CD4-positive, alpha-beta T cell treated with Interleukin-10 for 1 hour (primary cell): ENCODE measurements at places on chromosomes 2 and 18.

DNA sequence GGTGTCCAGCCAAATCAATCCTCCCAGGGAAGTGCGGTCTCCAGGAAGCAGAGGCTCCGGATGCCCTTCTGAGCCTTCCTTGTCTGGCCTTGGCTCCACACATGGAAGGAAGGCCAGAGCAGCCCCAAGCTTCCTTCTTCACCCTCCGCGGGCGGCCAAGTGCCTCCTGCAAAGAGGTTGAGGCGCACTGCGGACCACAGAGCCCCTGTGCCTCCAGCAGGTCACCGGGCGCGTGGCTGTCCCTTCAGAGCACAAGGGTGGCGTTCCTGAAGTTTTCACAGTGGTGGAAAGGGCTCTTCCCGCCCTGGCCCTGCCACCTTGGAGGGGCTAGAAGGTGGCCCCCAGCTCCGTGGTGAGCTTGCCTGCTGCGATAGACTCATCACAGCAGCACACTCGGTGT, 175.9 kb upstream of the RAB12 start:
- DNase-seq, result no peak

DNA sequence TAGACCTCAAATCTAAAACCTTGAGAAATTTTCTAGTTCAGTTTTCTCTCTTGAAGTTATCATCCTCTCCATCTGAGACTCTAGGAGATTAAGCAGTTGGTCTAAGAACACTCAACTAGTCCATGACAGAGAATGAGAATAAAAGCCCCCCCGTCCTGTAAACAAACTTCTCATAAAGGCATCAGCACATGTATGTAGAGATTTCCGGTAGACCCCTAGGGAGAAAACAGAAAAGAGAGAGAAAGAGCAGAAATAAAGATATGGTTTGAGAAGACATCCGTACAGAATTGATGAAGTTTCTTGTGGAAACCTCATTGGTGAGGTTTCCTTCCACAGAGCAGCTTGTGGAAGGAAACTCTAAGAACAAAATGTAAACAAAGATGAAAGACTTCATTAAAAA, 3.2 kb upstream of the GPR155 start:
- DNase-seq, result peak; percentile 35

GRCh38 chr2:186675380-186675779, 18.5 kb upstream of the FAM171B start:
- no peak for DNase-seq

GRCh38 chr2:160294339-160294803, 94.3 kb upstream of the ITGB6 start:
- no peak for DNase-seq

- no peak for DNase-seq
These were observed 208.4 kb downstream of the ZBTB7C start for GRCh38 chr18:48200631-48201336.

- no peak for DNase-seq
These were observed 97.3 kb upstream of the PIEZO2 start for GRCh38 chr18:11246495-11247300.

- no peak for DNase-seq
These were observed 8.8 kb upstream of the ERFE start for GRCh38 chr2:238149841-238150572.

DNA sequence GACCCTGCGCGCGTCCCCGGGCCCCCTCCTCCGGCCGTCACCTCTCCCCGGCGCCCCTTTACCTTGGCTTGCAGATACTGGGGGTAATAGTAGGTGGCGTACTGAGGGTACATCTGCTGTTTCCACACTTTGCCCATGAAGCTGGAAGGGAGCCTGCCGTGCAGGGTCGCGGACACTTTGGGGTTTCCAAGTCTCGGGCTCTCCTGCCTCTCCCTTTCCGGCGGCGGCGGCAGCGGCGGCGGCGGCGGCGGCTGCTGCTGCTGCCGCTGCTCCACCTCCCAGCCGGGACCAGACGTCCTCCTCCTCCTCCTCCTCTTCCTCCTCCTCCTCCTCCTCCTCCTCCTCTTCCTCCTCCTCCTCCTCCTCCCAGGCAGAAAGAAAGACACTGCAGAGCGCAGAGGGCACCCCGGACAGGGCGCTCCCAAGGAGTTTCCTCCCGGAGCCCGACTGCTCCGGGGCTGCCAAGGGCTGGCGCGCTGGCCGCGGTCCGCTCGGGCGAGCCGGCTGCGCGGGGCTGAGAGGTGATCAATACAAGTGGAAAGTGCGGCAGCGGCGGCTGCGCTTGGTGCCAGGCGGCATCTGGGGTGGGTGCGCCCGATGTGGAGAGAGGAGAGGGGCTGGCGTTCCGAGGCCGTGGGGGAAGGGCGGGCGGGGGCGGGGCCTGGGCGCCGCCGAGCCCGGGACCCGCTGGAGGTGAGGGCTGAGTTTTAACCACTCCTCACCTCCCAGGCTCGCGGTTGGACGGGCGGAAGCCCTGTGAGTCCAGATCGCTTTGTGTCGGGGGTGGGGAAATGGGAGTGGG, at the start of gene RBMS1:
TSS of gene RBMS1 (minus strand) at position 581 of the 802 bp plus-strand sequence. CDS start at position 137, 444 bp downstream.
- peak; percentile 51 for DNase-seq
